HL-60 (cell line): ENCODE measurements at places on chromosomes 11 and 22.
A peak's percentile ranks its signal among the peaks of the same experiment; 100 is the strongest.

DNA sequence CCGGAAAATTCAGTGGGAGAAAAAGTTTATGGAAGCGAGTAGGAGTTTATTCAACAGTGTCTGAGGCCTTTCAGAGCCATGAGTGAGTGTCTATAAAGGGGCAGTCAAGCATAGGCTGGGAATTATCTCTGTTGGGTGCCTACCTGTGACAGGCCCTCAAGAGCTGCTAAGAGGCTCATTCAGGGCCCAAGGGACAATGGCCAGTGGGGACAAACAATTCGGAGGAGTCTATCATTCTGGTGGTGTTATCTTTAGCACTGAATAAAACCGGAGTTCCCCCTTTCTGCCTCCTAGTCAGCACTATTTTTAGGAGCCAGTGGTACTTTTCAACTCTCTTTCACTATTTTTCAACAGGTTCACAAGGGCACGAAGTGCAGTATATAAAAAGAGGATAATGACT lies 89.5 kb upstream of the HTATIP2 start:
- no peak for DNase-seq

DNA sequence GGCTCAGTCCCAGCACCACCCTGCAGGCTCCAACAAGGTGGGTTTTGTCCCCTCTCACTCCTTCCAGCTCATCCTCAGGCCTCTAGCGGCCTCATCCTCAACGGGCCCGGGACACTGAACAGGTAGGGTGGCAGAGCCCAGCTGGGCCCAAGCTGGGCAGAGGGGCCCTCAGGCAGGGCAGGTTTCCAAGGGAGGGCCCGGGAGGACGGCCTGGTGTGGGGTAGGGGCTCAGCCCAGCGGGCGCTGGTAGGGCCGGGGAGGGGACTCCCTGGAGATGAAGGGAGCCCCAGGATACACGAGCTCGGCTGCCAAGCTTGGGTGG lies 2.5 kb upstream of the IFITM10 start:
- DNase-seq: no peak

GRCh38 chr11:98155696-98156095 lies 865.1 kb upstream of the CNTN5 start:
- DNase-seq: no peak

GRCh38 chr11:11451501-11452005 lies 98.5 kb upstream of the CSNK2A3 start:
- DNase-seq: no peak

- DNase-seq: no peak
Measured at GRCh38 chr11:86627776-86628455, 44.5 kb downstream of the ME3 start.

DNA sequence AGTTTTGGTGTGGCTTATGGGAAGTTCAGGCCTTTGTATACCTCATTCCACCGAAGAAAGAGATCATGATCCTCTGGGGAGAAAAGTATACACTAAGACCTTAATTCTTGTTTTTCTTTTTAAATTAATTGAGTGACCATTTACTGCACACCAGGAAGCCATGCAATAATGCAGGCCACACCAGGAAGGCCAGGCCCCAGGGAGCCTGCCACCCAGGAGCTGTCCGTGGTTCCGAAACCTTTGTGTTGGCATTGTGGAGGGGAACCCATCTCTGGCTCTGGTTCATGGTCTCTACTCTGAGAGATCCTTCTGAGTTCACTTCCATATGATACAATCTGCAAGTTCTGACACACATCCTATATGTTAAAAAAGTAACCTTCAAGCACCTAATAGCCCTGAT lies 291.8 kb downstream of the MIAT start:
- DNase-seq: no peak

DNA sequence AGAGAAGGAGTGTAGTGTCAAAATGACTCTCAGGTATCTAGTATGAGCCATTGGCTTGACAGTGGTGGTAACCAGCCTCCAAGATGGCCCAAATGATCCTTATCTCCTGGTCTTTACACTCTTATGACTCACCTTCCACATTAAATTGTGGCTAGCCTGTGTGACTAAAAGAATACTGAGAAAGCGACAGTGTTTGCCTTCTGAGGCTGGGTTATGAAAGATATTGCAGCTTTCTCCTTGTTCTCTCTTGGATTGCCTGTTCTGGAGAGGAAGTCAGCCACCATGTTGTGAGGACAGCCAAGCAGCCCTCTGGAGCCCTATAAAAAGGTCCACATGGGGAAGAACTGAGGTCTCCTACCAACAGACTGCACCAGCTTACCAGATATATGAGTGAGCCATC lies 15.8 kb downstream of the C11orf71 start:
- peak; percentile 8 for DNase-seq

DNA sequence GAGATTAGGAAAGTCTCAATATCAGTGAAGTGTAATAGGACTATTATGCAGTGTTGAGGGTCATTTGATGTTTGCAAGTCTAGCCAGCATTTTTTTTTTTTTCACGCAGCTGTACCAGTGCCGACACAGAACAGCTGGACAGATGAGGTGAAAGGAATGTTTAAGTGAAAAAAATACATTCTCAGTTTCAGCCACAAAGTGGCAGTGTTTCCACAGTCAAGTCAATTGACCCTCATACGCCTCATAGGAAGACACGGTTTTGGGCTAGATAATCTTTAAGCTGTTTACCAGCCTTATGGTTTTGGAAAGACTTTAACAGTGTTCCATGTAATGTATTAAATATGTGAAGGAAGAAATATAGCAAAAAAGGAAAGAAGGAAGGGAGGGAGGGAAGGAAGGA lies 349.9 kb upstream of the ANO3 start:
- DNase-seq: peak; percentile 1

GRCh38 chr22:25555586-25555985 lies 8.9 kb upstream of the GRK3 start:
- no peak for DNase-seq

DNA sequence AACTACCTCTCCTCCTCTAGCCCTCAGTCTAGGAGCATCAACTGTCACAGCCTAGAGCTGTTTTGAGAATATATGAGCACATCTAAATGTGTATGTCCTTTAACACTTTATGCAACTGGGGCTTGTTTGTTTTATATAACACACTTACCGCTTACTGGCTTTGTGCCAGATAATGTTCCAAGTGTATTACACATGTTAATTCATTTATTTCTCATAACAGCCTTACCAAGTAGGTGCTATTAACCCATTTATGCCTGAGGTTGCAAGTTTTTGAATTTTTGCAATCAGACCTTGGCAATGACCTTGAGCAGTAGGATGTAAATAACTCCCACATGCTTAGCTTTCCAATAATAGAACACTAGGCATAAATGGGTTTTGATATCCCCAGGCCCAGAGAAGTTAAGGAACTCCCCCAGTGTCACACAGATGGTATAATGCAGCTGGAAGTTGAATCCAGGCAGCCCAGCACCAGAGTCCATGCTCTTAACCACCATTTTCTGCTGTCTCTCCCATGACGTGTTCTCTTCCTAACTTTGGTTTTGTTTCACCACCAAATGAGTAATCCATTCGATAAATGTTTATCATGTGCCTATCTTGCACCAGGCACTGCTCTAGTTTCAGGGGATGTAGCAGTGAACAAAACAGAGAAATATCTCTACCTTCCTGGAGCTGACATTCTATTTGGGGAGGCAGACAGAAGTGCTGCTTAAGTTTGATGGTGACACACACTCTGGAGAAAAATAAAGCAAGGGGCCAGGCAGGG lies 23.1 kb downstream of the PRDM11 start:
- no peak for DNase-seq

- no peak for DNase-seq
Measured at GRCh38 chr22:27406389-27406861, 395.1 kb downstream of the MN1 start.

DNA sequence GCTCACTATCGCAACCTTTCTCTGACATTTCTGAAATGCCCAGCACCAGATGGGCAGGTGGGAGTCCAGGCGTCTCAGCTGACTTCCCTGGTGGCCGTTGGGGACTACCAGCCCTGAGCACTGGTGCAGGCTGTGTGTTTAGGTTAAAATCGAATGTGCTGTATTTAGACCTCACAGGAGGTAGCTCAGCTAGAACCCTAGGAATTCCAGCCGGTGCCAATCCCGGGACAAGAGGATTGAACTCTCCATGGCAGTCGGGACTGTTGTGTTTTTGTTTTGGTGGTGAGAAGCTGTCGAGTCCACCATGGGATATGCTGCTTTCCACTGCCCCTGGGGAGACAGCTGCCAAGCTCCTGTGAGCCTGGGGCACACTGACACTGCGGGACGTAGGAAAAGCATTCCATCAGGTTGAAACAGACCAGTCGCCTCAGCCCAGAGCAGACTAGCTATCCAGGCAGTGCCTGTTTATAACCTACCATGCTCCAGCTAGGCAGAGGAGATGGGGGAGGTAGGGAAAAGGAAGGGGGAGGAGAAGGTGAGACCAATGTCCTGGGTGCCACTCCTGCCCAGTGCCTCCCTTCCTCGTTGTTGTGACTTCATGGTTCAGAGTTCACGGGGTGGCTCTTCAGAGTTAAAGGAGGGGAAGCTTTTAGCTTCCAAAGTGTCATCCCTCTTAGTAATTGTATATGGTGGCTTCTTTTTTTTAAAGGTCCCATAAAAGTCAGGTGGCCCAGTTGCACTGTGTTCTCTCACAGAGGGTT lies 53.0 kb downstream of the MICAL2 start:
- DNase-seq: no peak

- DNase-seq: no peak
Measured at GRCh38 chr22:26339755-26340154, 89.3 kb upstream of the ASPHD2 start.
